T-helper 1 cell (primary cell): ENCODE measurements at places on chromosomes 2 and 18.

GRCh38 chr18:72826736-72827135, 41.1 kb downstream of the NETO1 start:
- no peak for DNase-seq

- DNase-seq = no peak
Observed at GRCh38 chr18:73638709-73639108, 508.9 kb downstream of the FBXO15 start.

- no peak for DNase-seq
Observed at GRCh38 chr18:37294951-37295350, 270.6 kb downstream of the CELF4 start.

DNA sequence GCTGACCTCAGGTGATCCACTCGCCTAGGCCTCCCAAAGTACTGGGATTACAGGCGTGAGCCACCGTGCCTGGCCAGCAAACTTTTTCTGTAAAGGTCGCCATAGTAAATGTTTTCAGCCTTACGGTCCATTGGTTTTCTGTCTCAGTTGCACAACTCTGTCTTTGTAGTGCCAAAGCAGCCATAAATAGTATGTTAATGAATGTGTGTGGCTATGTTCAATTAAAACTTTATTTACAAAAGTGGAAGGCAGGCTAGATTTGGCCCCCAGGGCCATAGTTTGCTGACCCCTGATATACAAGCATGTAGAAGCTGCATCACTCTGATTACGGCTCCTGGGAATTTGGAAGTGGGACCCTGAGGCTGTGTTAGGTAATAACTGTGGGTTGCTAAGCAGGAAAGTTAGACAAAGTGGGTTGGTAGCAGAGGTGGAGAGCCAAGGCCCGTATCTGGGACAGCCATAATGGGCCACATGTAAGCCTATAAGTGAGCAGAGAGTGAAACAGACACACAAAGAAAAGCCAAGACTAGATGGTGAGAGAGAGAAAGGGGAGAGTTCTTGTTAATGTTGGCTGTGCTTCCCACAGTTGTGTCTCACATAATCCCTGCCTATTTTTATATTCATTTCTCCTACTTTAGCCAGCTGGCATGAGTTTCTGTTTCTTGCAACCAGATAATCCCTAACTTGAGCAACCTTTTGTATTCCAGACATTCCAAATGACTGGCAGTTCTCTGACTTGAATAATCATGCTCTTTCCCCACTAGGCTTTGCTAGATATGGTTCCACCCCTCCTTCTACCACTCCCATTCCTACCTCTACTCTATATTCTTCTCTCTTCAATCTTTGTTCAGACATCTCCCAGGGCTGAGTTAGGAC, 223.3 kb upstream of the STON1 start:
- DNase-seq = no peak

DNA sequence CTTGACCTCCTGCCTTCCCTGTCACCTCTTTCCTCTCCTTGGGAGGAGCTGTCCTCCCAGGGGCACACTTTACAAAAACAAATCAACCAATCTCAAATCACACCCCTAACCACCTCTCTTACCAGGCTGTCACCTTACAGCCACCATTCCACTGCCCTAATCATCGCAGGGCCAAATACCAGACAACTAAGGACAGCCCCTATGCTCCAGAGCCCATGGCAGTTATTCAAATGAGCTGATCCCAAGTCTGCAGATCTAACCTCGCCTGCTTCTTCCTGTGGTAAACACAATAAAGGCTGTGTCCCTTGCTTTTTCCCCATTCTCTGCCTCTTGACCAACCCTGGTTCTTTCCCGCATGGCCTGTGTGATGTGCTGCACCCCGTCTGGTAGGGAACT, 154.2 kb upstream of the CNTNAP5 start:
- no peak for DNase-seq

- no peak for DNase-seq
Observed at GRCh38 chr2:26477911-26478253, at the start of gene OTOF. OTOF (minus strand) TSS chr2:26478124.

DNA sequence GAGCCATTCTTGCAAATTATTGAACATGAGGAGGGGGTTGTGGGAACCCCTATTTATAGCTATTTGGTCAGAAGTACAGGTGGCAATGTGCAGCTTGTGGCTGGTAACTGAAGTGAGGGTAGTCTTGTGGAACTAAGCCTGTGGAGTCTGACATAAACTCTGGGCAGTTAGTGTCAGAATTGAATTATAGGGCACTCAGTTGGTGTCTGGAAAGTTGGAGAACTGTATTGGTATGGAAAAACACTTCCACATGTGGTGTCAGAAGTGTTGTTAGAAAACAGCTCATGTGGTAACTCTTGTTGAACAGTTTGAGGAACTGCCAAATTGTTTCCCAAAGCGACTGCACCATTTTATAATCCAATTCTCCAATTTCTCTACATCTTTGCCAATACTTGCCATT, 7.5 kb downstream of the RALBP1 start:
- no peak for DNase-seq

- DNase-seq = no peak
Observed at GRCh38 chr2:99748344-99748743, 258.5 kb upstream of the REV1 start.

DNA sequence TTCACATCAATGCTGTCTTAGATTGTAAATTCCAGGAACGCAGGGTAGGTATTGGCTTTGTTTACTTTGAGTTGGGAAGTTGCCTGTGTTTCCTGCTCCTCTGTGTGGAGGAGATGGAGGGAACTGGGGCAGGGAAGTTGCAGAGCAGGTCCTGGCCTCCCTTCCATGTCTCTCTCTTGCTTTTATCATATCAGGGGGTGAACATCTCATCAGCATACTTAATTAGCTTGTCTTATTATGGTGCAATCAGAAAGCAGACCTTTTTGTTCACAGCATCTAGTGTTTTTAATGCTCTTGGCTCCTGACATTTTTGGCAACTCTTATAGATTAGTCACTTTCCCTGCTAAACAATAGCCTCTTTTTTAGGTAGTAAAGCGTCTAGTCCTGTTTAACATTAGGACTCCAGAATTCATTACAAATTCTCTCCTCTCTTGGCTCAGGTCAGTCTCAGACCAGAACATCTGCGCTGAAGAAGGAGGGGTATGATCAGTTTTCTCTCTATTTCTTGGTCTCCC, 11.5 kb upstream of the DIPK1C start:
- DNase-seq = no peak

- no peak for DNase-seq
Observed at GRCh38 chr18:57589161-57589560, 2.7 kb upstream of the FECH start.

DNA sequence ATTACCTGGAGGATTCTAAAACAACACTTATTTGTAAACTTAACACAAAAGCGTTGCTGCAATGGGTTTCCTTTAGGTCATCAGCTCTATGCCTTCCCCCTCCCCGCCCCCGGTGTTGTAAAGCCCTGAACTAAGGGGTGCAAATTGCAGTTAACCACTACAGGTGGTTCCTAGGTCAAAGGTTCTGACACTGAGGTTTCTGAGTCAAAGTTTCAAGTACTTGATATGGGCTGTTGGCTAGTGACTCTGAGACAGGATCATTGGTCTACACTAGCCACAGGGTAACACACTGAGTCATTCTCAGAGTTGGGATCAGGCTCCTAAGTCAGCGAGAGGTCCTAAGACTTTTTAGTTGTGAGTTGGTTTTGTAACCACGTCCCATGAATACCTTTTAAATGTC, 15.4 kb downstream of the IL1B start:
- DNase-seq = no peak

DNA sequence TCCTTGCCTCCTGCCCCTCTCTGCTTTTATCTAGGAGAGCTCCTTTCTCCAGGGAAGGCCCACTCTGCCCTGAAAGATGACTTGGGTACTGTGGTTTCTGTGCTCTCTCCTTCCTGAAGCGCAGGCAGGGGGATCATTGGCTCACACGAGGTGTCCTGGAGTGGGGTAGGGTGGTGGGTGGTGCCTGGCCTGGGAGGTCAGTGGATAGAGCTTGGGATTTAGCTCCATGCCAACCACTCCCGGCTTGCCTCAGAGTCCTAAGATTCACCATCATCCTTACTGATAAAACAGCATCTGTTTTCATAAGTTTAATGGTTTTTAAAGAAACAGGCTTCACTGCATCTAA, 63.1 kb downstream of the CIB4 start:
- no peak for DNase-seq

GRCh38 chr2:171791361-171791760, 102.7 kb downstream of the SLC25A12 start:
- no peak for DNase-seq

DNA sequence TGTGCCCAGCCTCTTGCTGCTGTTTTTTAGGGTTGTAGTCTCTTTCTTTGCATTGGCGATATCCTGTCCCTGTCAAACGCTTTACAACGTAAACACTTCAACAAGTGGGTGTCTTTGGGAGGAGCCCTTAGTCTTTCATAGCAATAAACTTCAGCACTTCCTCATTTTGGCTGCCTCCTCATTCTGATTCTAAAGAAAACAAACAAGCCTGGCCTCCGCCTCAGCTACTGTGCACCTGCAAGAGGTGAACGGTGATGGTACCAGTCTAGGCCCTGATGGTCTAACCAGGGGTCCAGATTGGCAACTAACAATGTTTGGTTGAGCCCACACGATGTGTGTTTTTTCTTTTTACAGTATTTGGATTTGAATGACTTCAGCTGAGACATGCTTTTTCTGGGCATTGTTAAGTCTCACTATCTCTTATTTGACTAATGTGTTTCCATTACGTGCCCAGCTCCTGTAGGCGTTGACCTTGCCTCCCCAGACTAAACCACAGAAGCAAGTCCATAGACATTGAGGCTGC, 53.2 kb upstream of the CUL3 start:
- peak; percentile 6 for DNase-seq

- no peak for DNase-seq
Observed at GRCh38 chr18:28116461-28116860, 60.5 kb downstream of the CDH2 start.

DNA sequence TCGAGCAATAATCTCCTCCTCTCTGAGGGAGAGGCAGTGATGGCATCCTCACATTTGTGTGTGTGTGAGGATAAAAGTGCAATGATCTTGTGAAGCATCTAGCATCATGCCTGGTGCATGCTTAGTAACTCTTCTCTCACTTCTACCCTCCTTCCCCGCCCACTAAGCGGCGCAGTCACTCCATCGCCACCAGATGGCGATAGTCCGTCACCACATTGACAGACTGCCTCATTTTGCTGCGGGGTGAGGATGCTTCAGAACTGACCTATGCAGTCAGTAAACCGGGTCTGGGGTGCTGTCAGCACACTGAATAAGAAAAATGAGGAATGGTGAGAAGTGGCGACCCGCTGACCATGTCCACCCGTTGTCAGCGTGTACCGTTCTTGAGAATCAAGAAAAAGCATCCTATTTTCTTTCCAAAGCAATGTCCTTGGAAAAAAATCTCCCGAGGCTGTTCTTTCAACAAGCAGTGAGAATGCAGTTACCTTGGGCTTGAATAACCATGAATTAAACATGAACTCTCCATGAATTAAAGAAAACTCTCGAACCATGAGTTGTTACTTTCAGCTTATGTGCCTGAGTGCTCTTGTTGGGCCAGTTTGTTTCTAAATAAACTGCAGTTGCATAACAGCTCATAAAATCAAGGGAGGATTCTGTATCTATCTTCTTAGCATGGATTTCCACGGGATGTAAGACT, 37.3 kb upstream of the TMEM177 start:
- peak; percentile 67 for DNase-seq

GRCh38 chr2:174863183-174863582, 98.9 kb upstream of the CHRNA1 start:
- DNase-seq = no peak

DNA sequence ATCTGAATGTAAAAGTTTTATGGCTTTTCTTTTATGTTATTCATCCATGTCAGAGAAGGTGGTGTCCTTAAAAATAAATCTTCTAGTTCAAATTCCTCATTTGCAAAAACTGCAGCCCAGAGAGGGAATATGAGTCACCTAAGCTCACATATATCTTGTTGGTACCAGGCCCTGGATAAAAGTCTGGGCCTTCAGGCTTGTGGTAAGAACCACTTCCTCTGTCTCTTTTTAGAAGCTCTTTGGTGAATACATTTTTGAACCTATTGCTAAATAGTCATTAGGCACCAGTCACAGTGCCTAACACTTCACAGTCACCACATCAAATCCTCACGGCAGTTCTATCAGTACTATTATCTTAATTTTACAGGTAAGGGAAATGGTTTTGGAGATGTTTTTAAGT, 199.2 kb downstream of the KCNS3 start:
- no peak for DNase-seq

DNA sequence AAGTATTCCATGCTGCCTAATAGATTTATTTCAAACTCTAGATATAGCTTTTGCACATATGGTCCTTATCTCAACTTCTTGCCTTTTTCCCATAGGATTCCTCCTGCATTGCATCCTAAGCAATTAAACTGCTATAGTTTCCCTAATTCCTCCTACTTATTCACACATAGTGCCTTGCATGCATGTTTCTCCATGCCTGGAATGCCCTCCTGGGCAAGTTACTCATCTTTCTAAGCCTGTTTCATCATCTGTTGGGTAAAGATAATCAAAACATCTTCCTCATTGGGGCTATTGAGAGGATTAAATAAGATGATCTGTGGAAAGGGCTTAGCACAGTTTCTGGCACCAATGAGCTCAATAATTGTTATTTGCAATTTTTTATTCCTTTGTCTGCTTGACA, 726.5 kb downstream of the SLC4A3 start:
- DNase-seq = no peak

- DNase-seq = no peak
Observed at GRCh38 chr18:6269660-6270332, 144.9 kb downstream of the L3MBTL4 start.

DNA sequence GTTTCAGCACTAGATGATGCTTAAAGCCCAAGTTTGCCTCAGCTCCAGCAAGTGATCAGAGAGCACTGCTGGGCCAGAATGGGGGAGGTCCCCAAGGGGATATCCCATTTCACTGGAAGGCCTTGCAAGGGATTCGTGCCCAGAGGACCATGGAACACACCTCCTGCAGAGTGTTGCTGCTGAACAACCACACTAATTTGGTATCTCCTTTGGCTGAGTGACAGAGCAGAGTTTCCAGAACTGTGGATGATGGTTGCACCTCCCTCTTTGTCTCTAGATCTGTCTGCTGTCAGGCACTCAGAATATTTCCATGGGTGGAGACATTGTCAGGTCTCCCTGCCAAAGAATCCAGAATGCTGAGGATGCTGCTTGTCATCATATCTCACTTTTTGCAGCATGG, 484.8 kb upstream of the NETO1 start:
- no peak for DNase-seq

GRCh38 chr18:60277855-60278480, 94.6 kb downstream of the MC4R start:
- DNase-seq = no peak

DNA sequence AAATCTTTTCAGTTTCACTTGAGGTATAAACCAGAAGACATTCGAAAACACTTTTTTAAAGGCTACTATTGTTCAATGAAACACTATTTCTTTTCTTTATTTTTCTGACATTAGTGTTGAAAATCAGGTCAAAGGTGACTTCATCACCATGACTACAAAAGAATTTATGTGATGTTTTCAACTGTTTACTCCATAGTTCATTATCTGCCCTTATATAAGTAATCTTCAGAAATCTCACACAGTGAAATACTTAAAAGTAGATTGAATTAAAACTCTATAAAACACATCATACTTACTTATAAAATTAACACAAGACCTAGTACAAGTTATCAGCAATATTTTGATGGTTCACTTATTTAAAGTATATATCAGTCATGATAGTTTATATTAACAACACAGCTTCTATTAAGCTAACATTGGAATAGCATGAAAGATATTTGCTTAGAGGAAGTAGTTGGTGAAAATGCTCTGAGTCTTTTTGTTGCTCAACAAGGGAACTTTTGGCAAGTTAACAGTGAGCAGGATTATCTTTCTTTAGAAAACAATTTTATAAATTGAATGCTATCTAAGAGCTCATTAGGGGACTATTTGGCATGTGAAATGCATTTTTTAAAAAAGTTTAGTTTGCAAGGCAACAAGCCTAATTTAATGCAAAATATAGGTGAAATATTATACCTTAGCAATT, 60.8 kb downstream of the MC4R start:
- no peak for DNase-seq
